Naive thymus-derived CD4-positive, alpha-beta T cell (primary cell): ENCODE measurements at places on chromosomes 5 and 9. TPM values are rescaled to one million over a fixed set of nuclear protein-coding genes. Genes with fewer than 3 reads are reported as not detected.

Gene TMEM215
- not detected for total RNA-seq

Gene KIF4B
- total RNA-seq: not detected

Gene CRHBP
- total RNA-seq: 0.60 TPM in 1 of 2 replicates, not detected in the other

- DNase-seq: no peak
- no peak overlapping the region for H3K4me3 ChIP-seq
- no peaks in the 10 kb centered on the region for H3K36me3 ChIP-seq
- H3K4me1 ChIP-seq: no peaks in the 10 kb centered on the region
- no peak overlapping the region for H3K27ac ChIP-seq
- no peaks in the 10 kb centered on the region for H3K27me3 ChIP-seq
These were observed 14.1 kb upstream of the MOCS2 start for GRCh38 chr5:53123702-53124101.

DNA sequence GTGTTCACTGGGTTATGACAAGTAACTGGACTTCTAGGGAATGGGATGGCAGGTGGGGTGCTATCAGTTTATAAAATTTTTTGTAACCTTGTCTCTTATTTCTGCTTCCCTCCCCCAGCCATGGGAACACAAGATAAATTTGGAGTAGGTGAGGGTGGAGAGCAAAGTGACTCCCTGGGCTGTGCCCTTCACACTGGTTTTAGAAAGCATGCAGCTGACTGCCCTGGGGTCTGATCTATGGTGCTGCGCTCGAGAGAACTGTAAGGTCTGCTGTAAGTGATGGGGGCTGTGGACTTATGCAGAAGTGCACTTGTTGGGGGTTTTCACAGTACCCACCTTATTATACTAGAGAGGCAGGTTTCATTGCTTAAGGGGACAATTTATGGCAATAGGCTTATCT is 247.7 kb upstream of the DMRT1 start:
- no peaks in the 10 kb centered on the region for H3K36me3 ChIP-seq
- H3K27ac ChIP-seq: no peak overlapping the region
- no peak for DNase-seq
- H3K4me1 ChIP-seq: no peaks in the 10 kb centered on the region
- H3K27me3 ChIP-seq: no peaks in the 10 kb centered on the region

DNA sequence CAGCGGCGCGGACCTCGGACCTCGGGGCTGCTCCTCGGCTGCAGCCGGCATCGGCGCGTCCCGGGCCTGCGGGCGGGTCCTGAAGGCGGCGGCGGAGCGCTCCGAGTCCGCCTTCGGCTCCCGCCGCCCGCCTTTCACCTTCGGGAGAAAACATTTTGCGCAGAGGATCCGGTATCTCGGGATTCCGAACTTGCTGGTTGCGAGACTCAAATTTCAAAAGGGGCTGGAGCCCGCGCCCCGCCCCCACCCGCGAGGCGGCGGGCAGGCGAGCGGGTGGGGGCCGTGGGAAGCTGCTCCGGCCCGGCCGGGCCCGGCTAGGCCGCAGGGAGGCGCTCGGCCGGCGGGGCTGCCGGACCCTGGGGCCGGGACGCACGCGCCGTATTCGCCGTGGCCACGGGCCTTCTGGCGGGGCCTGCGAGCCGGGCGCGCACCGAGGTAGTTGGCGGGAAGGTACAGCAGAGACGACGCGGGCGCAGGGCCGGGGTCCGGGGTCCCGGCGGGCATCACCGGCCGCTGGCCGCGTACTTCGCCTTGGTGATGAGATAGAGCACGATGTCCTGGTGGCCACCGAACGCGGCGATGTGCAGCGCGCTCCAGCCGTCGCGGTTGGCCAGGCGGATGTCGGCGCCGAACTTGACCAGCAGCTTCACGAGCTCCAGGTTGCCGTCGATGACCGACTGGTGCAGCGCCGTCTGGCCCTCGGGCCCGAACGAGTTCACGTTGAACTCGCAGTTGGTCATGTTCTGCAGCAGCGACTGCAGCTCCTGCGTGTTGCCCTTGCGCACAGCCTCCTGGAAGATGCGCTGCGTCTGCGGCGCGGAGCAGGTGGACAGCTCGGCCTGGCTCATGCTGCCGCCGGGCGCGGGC is 757 bp downstream of the NRARP start:
- H3K27ac ChIP-seq: no peak overlapping the region
- H3K27me3 ChIP-seq: peaks cover 22% of the 10 kb centered on the region
- H3K4me3 ChIP-seq: peak overlapping the region; percentile 56
- H3K36me3 ChIP-seq: no peaks in the 10 kb centered on the region

DNA sequence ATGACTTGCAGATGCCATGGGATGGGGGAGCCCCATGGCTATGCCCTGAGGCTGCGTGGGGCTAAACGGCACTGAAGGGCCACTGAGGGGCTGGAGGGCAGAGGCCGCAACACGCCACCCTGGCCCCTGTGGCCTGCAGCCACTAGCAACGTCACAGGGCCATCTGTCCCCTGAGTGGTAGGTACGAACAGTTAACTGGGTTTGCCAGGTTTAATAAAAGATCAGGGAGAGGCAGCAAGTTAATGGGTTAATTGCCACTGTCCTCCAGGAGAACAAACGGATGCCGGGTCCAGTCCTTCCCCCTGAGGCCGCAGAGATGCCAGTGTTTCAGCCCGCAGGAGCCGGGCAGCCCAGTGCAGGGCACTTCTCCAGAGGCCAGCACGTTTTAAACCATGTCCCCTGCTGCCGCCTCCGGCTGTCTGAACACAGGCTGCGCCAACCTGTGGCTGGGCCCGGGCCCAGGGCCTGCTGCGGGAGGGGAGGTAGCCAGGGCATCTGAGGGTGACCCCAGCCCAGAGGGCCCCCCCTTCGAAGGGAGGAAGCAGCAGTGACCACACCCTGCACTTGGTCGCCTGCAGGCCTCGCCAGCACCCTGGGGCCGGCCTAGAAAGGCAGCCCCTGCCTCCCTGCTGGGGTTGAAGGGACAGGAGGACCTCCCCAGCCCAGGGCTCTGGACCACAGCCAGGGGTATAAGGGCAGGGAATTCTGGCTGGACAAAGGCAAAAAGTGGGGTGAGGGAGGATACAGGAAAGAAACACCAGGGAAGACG is 227.3 kb downstream of the FANCC start:
- DNase-seq: no peak
- no peaks in the 10 kb centered on the region for H3K36me3 ChIP-seq
- H3K4me3 ChIP-seq: no peak overlapping the region
- H3K27me3 ChIP-seq: no peaks in the 10 kb centered on the region
- H3K27ac ChIP-seq: no peak overlapping the region

DNA sequence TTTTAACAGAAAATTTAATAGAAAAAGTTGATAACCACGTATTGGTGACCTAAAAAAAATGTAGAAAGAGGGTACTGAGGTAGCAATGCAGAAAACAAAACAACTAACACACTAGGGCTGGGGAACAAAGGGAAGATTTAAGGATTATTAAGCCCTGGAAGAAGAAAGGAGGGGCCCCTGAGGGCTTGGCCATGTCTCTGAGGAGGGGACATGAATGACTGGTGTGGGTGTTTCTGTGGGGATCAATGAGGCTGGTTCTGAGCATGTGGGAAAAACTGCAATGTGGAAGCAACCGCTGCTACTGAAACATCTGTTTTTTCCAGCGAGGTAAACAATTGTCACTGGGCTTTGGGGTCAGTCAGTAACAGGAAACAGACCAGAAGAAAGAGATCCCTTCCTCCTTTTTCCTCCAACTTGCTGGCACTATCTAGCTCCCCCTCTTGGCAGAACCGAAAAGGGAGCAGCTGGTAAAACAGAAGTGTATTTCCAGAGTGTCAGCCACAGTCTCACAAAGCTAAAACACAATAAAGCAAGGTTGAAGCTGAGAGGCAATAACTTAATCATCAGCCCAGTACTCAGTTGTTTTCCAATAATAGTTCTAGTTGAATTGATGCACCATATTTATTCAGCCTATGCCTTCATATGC is 48.3 kb downstream of the ATPSCKMT start:
- no peak overlapping the region for H3K4me3 ChIP-seq
- H3K27me3 ChIP-seq: no peaks in the 10 kb centered on the region
- no peak overlapping the region for H3K27ac ChIP-seq
- DNase-seq: no peak
- H3K4me1 ChIP-seq: no peaks in the 10 kb centered on the region

DNA sequence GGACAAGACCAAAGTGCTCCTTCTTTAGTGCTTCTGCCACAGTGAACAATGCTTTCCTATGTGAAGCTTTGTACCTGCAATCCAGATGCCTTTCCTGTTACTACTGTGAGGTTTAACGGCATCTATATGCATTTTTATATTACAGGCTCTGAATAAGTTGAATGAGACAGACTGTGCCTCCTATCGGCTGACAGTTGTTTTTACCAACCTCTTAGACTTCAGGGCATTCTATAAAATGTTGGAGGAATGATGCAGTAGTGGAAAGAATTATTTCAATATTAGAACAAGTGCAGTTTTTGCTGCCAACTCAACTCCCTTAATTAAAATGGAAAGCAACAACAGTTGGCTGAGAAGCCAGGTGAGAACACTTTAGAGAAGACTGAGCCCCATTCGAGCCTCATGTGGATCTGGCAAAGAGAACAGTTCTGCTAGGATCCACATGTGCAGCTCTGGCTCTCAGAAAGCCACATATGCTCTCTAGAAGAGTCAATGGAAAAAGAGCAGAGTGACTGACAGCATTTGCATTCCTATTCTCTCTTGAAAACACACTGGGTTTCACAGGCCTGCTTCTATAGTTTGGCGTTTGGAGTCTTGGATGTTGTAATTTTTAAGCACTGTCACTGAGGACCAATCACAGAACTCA is 147.5 kb downstream of the LURAP1L start:
- H3K27ac ChIP-seq: no peak overlapping the region
- no peak for DNase-seq
- H3K4me1 ChIP-seq: no peaks in the 10 kb centered on the region
- no peak overlapping the region for H3K4me3 ChIP-seq

DNA sequence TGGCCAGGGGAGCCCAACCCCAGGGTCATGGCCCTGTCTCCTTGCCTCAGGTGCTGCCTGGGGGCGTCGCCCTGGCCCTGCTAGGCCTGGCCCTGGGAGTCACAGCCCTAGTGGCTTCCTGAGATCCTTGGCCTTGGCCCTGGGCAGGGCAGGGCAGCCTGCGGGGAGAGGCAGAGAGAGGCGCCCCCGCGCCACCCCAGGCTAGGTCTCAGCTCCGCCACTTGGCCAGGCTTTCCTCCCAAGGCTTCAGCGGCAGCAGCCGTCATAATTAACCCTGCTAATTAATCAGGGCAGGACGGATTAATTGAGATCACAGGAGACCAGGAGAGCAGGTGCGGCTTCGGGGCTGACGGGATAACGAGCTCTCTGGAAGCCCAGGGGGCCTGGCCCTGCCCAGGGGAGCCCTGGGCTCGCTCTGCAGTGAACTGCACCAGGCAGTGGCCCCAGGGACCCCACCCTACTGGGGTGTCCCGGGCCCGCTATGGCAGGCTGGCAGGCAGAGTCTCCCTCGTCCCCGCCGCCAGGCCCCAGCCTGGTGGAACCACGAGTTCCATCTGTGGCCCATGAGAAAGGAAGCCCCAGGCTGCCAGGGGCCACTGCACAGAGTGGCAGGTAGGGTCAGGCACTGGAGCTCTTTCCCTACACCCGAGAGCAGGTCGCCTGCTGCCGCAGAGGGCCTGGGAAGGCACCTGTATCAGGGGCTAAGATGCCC is 269.6 kb downstream of the PBX3 start:
- no peaks in the 10 kb centered on the region for H3K27me3 ChIP-seq
- H3K4me3 ChIP-seq: no peak overlapping the region
- no peak for DNase-seq
- H3K27ac ChIP-seq: no peak overlapping the region
- no peaks in the 10 kb centered on the region for H3K4me1 ChIP-seq

DNA sequence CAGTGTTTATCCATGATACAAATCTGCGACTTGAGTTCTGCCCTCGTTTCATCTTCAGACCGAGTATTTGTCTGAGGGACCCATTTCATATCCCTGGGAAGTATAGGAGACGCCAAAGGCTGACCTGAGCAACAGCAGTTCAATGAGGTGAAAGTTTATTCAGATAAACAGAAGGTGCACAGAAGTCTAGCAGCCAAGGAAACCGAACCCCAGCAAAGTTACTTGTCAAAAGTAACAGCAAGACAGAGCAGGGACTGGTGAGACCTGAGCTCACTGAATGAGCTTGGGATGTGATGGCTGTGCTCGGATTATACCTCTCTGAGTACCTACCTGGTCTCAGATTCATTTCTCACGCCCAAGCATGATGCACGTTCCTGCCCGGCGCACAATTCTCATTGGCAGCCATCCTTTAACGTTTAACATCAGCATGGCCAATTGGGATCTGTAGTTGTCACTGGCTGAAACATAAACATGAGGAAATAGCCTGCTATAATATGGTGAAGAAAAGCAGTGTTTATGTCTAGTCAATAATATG is 599 bp downstream of the LYRM7 start:
- H3K4me1 ChIP-seq: peaks cover 11% of the 10 kb centered on the region
- peak overlapping the region; percentile 74 for H3K4me3 ChIP-seq
- peak overlapping the region; percentile 82 for H3K27ac ChIP-seq
- no peaks in the 10 kb centered on the region for H3K36me3 ChIP-seq
- DNase-seq: no peak
- no peaks in the 10 kb centered on the region for H3K27me3 ChIP-seq

GRCh38 chr5:83085106-83085505 is 7.8 kb downstream of the XRCC4 start:
- no peaks in the 10 kb centered on the region for H3K27me3 ChIP-seq
- no peak overlapping the region for H3K4me3 ChIP-seq
- no peak for DNase-seq
- no peak overlapping the region for H3K27ac ChIP-seq
- no peaks in the 10 kb centered on the region for H3K36me3 ChIP-seq

GRCh38 chr9:134297083-134297410 is 29.2 kb upstream of the RXRA start:
- no peak for DNase-seq
- no peak overlapping the region for H3K4me3 ChIP-seq
- H3K36me3 ChIP-seq: no peaks in the 10 kb centered on the region
- H3K27me3 ChIP-seq: no peaks in the 10 kb centered on the region
- no peaks in the 10 kb centered on the region for H3K4me1 ChIP-seq

- H3K27me3 ChIP-seq: no peaks in the 10 kb centered on the region
- H3K4me1 ChIP-seq: peaks cover 12% of the 10 kb centered on the region
- H3K27ac ChIP-seq: no peak overlapping the region
- no peaks in the 10 kb centered on the region for H3K36me3 ChIP-seq
- DNase-seq: no peak
- H3K4me3 ChIP-seq: no peak overlapping the region
These were observed 39.1 kb downstream of the PCDH1 start for GRCh38 chr5:141839015-141839513.

DNA sequence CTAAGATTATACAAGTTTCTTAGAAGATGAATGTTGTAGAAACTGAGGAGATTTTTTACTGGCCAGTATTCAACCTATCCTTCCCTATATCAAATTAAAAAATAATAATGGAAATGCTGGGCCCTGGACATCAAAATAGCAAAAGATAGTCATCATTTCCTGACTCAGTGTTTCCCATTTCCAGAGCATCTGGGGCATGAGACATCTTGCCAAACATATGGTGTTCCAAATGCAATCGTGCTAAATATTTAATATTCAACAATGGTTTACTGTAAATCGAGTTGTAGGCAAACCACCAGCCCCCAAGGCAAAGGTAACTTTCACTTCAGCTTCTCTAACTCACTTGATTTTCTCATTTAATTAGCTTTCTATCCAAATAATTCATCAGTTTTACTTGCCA is 152.9 kb downstream of the FRMD3 start:
- DNase-seq: no peak
- no peaks in the 10 kb centered on the region for H3K27me3 ChIP-seq
- no peak overlapping the region for H3K4me3 ChIP-seq
- H3K36me3 ChIP-seq: no peaks in the 10 kb centered on the region
- H3K27ac ChIP-seq: no peak overlapping the region
